Right lobe of liver (tissue), 6 donors: ENCODE measurements at places on chromosomes 5 and 9. TPM values are rescaled to one million over a fixed set of nuclear protein-coding genes. Genes with fewer than 3 reads are reported as not detected.
A peak's percentile ranks its signal among the peaks of the same experiment; 100 is the strongest.

Gene ANXA1
- 16.8 TPM for total RNA-seq

DNA sequence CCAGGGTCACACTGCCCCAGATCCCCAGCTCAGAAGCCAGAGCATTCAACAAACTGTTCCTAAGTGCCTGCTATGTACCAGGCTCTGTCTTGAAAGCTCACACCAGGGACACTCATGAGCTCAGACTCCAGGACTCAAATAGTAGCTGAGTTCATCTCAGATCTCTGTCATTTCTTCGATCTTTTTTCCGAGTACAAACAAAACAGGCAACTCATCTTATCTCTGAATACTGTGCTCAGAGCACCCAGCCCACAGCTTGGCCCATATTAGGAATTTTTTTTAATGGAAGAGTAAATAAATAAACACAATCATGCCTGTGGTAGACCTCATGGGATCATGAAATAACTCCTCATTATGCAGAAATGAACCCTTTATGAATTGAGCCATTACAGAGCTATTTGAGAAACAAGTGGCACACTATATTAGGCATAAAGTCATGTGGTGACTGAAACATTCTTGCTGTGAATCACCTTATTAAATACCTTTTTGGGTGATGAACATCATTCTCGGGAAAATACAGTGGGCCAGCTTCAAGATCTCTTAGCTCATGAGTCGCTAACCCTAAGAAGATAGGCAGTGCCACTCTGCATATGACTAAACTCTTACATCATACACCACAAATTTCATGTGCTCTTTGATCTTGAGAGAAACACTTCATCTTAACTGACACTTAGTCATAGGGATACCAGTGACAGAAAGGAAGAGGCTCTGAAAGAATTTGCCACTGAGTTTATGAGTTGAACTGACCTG is 9.9 kb downstream of the SH3RF2 start:
- H3K27ac ChIP-seq = peak overlapping the region; percentile 13
- peaks cover 38% of the 10 kb centered on the region for H3K4me1 ChIP-seq
- H3K4me3 ChIP-seq = no peak overlapping the region
- no peaks in the 10 kb centered on the region for H3K36me3 ChIP-seq
- peak; percentile 52 for DNase-seq
- no peaks in the 10 kb centered on the region for H3K27me3 ChIP-seq

- H3K27ac ChIP-seq = no peak overlapping the region
- no peak for DNase-seq
- no peaks in the 10 kb centered on the region for H3K36me3 ChIP-seq
- H3K4me3 ChIP-seq = no peak overlapping the region
- no peaks in the 10 kb centered on the region for H3K27me3 ChIP-seq
Measured at GRCh38 chr5:100790170-100790665, 112.9 kb downstream of the ST8SIA4 start.

- peak; percentile 87 for DNase-seq
- no peaks in the 10 kb centered on the region for H3K36me3 ChIP-seq
- no peaks in the 10 kb centered on the region for H3K27me3 ChIP-seq
- H3K27ac ChIP-seq = peak overlapping the region; percentile 24
- H3K4me3 ChIP-seq = no peak overlapping the region
- peaks cover 9% of the 10 kb centered on the region for H3K4me1 ChIP-seq
Measured at GRCh38 chr9:113343732-113344231, 3.7 kb upstream of the WDR31 start.
